ENCODE measurements at places on chromosomes 16 and 17. TPM values are rescaled to one million over a fixed set of nuclear protein-coding genes. Genes with fewer than 3 reads are reported as not detected.

Gene EFNB3
- 2.7 TPM for total RNA-seq

Gene KRTAP4-9
- total RNA-seq = not detected

- H3K4me3 ChIP-seq = no peak overlapping the region
- no peak for DNase-seq
- H3K27me3 ChIP-seq = no peaks in the 10 kb centered on the region
- peaks cover 15% of the 10 kb centered on the region for H3K4me1 ChIP-seq
- H3K27ac ChIP-seq = no peak overlapping the region
- H3K36me3 ChIP-seq = no peaks in the 10 kb centered on the region
These were observed 31.0 kb downstream of the DHRS7B start for GRCh38 chr17:21157586-21158370.

Gene CBX8
- total RNA-seq = 0.98 TPM

Gene ZNF205
- 14.2 TPM for total RNA-seq

Measured in vagina (tissue), 2 donors.